ENCODE measurements at places on chromosomes 16 and 17. TPM values are rescaled to one million over a fixed set of nuclear protein-coding genes. Genes with fewer than 3 reads are reported as not detected.

KRTAP4-6 gene
- not detected for total RNA-seq

PTX4 gene
- not detected for total RNA-seq

C16orf46 gene
- total RNA-seq = 0.51 TPM

NPIPB12 gene
- 65.4 TPM for total RNA-seq

PHOSPHO1 gene
- not detected for total RNA-seq

TEKT5 gene
- total RNA-seq = not detected

SEC14L5 gene
- total RNA-seq = not detected

CCL18 gene
- total RNA-seq = 0.36 TPM

ELMO3 gene
- 5.5 TPM for total RNA-seq

ABCC6 gene
- not detected for total RNA-seq

CCL17 gene
- 5.3 TPM for total RNA-seq

SYCE1L gene
- total RNA-seq = 4.2 TPM

NPEPPS gene
- 98.4 TPM for total RNA-seq

APOBR gene
- total RNA-seq = 8.2 TPM

CX3CL1 gene
- total RNA-seq = 0.04 TPM

ZNF689 gene
- total RNA-seq = 12.7 TPM

PKD1 gene
- total RNA-seq = 70.7 TPM

PPP1R27 gene
- not detected for total RNA-seq

ZFP3 gene
- total RNA-seq = 2.6 TPM

CTRL gene
- total RNA-seq = 4.5 TPM

TBC1D26 gene
- 0.08 TPM for total RNA-seq

OTOA gene
- total RNA-seq = 0.29 TPM

DNAJA3 gene
- 109 TPM for total RNA-seq

SCRN2 gene
- total RNA-seq = 18.4 TPM

KIF18B gene
- total RNA-seq = 34.1 TPM

NPIPA2 gene
- total RNA-seq = 1.2 TPM

IST1 gene
- 153 TPM for total RNA-seq

ASIC2 gene
- not detected for total RNA-seq

FBXO39 gene
- not detected for total RNA-seq

TNFRSF13B gene
- not detected for total RNA-seq

CES5A gene
- not detected for total RNA-seq

DOC2B gene
- total RNA-seq = 0.13 TPM

MFAP4 gene
- not detected for total RNA-seq

ANKRD40CL gene
- not detected for total RNA-seq

PIGL gene
- 31.8 TPM for total RNA-seq

KRT26 gene
- not detected for total RNA-seq

CHST6 gene
- 0.04 TPM for total RNA-seq

OMG gene
- not detected for total RNA-seq

TEX14 gene
- total RNA-seq = 0.25 TPM

TUBB3 gene
- total RNA-seq = 0.31 TPM

Data from activated CD8-positive, alpha-beta memory T cell treated with anti-CD3 and anti-CD28 coated beads for 36 hours (primary cell).